Hematopoietic multipotent progenitor cell treated with erythropoietin and hydrocortisone succinate and interleukin-3 and kit ligand, for 4 days (in vitro differentiated cells): ENCODE measurements at places on chromosomes 3 and 15.

DNA sequence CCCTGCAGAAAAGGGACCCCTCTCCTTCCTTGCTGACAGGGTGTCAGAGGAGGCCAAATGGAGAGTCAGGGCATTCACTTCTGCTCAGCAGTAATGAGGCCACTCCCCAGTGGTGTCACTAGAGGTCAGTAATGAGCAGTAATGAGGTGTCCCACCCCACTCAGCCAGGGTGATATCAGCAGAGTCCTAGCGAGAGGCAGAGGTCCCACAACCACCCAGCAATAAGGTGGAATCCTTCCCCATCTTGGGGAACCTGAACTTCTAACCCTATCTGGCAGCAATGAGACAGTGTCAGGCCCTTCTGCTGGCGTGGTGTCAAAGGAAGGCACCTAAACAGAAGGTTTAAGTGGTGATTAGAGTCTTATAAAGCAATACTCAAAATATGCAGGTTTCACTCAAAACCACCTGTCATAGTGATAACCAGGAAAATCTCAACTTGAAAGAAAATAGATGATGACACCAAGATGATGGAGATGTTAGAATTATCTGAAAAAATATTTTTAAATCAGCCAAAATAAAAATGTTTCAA, 12.9 kb downstream of the OCA2 start:
- DNase-seq: peak; percentile 85

- no peak for DNase-seq
Measured at GRCh38 chr15:85167568-85167967, 185.9 kb downstream of the PDE8A start.

DNA sequence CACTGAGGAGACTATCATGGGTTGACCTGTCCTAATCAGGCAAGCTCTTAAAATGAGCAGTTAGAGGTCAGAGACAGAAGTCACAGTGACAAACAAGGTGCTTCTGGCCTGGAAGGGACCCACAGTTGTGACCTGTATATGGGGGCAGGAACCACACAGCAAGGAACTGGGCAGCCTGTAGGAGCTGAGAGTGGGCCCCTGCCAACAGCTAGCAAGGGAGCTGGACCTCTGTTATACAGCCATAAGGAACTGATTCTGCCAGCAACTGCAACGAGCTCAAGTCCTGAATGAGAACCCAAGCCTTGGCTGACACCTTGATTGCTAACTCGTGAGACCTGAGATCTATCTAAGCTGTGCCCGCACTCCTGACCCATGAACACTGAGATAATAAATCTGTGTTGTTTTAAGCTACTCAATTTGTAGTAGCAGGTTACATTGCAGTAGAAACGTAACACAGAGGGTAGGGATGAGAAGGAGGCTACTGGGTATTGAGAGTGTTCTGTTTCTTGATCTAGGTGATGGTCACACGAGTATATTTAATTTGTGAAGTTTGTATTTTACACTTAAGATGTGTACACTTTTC, 44.5 kb upstream of the MAGI1 start:
- DNase-seq: no peak

GRCh38 chr3:105571005-105571404, 204.3 kb downstream of the ALCAM start:
- DNase-seq: no peak

GRCh38 chr3:53109891-53110771, 20.1 kb downstream of the RFT1 start:
- peak; percentile 85 for DNase-seq

DNA sequence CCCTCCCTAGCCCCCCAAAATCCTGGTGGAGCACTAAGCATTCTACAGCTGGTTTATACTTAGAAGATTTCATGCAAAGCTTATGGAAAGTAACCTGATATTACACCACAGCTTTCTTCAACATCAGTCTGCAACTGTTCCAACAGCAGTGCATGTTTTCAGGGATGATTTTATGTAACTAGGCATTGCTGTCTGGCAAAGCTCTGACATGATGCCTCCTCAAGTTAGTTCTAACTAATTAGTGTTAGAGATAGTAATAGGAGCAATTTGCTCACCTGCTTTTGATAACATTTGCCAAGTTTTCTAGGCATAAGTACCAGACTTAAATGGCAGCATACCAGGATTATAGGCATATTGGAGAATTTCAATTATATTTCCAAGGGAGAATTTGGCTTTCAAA, 330.3 kb upstream of the SGO1 start:
- DNase-seq: no peak
